ENCODE measurements at places on chromosomes 13 and 19.
A peak's percentile ranks its signal among the peaks of the same experiment; 100 is the strongest.

GRCh38 chr13:79451500-79451962 lies 29.4 kb upstream of the NDFIP2 start:
- DNase-seq, result no peak

DNA sequence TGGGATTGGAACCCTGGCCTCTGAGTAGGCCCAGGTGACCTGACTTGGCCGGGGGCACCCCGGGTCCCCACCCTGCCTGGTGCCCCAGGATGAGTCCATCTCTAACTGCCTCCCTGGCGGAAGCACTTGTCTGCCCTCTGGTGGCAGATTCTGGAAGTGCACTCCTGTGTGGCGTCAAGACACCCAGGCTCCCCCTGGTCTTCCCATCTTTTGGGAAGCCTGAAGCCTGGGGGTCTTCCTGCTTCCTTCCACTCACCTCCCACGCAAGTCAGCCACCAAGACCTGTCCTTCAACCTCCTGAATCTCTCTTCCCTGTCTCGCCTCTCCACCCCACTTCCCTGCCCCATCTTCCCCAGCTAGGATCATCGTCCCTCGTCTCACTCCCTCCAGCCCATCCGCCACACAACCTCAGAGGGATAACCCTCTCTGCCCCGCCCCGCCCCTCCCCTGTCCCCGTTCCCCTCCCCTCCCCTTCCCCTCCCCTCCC lies 7.4 kb downstream of the RABAC1 start:
- no peak for DNase-seq

- DNase-seq, result no peak
Measured at GRCh38 chr13:107563099-107563925, 652.0 kb downstream of the LIG4 start.

- no peak for DNase-seq
Measured at GRCh38 chr19:6274756-6275155, 5.0 kb downstream of the MLLT1 start.

DNA sequence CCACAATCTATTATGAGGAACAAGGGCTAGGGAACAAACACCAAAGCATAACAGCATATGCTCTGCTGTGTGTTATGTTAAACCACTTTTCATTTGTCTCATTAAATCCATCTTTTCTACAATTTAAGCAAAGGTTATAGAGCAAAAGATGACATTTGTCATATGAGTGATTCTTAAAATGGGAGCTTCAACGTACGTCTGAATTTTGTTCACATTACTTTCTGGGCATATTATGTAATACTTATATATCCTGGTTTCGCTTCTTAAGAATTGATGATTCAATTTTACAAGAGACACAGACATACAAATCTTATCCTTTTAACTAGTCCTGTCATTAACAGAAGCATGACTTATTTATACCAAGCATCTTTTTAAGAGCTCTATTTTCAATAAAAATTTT lies 3.3 kb upstream of the TPP2 start:
- DNase-seq, result no peak

- DNase-seq, result no peak
Measured at GRCh38 chr19:42433503-42434260, 6.5 kb upstream of the LIPE start.

DNA sequence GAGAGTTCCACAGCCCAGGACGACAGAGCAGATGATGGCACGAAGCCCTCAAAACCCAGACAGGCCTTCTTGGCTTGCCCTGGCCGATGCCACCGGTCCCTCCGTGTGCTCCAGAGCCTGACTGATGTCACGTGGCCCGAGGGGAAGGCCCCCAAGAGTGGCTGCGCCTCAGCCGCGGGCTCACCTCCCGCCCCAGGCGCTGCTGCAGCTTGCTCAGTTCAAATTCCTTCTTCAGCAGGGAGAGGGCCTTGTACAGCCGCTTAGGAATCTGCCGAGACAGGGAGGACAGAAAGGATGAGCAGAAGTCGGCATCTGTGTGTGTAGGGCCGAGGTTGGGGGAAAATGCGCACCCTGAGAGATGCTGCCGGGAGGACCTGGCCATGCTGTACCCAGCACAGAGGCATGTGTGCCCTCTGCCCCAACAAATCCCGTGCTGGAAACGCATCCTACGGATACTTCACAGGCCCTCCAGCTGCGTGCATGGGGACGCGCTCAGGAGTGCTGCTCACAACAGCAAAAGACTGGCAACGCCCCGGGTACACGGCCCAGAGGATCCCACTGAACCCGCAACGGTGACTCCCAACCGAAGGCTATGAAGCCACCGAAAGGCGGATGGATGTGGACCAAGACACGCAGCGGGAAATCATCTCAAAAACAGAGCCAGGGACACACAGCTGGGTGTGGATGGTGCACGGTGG lies 12.9 kb downstream of the LONP1 start:
- DNase-seq, result peak; percentile 93

- no peak for DNase-seq
Measured at GRCh38 chr19:58409010-58409790, 751 bp downstream of the ZNF584 start.

DNA sequence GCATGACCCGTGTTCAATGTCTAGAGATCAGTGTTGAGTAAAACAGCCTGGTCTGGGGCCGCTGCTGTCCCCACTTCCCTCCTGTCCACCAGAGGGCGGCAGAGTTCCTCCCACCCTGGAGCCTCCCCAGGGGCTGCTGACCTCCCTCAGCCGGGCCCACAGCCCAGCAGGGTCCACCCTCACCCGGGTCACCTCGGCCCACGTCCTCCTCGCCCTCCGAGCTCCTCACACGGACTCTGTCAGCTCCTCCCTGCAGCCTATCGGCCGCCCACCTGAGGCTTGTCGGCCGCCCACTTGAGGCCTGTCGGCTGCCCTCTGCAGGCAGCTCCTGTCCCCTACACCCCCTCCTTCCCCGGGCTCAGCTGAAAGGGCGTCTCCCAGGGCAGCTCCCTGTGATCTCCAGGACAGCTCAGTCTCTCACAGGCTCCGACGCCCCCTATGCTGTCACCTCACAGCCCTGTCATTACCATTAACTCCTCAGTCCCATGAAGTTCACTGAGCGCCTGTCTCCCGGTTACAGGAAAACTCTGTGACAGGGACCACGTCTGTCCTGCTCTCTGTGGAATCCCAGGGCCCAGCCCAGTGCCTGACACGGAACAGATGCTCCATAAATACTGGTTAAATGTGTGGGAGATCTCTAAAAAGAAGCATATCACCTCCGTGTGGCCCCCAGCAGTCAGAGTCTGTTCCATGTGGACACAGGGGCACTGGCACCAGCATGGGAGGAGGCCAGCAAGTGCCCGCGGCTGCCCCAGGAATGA lies 1.5 kb upstream of the CEACAM5 start:
- peak; percentile 93 for DNase-seq

GRCh38 chr13:40639221-40639681 lies 27.2 kb downstream of the FOXO1 start:
- no peak for DNase-seq

DNA sequence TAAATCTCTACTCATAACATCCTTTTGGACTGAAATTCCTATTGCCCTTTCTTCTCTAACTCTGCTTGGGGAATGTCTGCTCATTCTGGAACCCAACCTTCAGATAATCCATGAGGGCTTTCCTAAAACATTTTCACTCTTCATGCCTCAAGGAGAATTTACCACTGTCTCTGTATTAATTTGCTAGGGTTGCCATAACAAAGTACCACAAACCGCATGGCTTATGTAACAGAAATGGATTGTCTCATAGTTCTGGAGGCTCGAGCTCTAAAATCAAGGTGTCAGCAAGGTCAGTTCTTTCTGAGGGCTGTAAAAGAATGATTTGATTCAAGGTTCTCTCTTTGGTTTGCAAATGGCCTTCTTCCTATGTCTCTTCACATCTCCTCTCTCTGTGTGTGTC lies 209.7 kb downstream of the LACC1 start:
- DNase-seq, result no peak

DNA sequence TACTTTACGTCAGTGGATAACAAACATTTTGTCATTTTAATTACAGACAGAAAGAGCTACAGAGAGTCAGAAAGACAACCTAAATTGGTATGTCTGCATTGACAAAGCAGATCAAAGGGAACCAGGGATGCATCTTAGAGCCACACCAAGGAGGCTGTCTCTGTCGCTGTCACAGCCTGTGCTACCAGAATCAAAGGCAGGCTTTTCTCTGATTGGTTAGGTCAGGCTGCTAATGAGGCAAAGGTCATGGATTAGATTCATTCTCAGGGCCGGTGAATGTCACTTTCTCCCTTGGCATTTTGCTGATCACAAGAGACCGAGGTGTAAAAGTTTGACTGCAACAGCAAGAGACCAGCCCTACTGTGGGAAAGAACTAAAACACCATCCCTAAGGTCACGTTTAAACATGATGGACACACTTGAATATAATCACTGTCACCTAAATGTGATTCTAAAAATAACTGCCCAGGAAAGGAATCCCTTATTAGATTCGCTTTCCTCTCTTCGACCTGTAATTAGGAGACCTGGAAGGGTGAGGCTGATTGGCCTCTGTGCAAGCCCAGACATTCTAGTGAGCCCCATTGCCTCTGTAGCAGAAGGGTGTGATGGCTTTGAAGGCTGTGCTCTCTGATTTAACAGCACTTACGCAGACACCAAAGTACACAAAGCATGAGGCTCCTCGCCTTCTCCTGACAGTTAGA lies 314.4 kb upstream of the NBEA start:
- no peak for DNase-seq

GRCh38 chr13:63696055-63696454 lies 2280.4 kb upstream of the PCDH20 start:
- DNase-seq, result no peak
